ENCODE measurements at places on chromosomes 11 and 22.

GRCh38 chr11:70877151-70877550, 375.2 kb downstream of the SHANK2 start:
- no peak for DNase-seq

DNA sequence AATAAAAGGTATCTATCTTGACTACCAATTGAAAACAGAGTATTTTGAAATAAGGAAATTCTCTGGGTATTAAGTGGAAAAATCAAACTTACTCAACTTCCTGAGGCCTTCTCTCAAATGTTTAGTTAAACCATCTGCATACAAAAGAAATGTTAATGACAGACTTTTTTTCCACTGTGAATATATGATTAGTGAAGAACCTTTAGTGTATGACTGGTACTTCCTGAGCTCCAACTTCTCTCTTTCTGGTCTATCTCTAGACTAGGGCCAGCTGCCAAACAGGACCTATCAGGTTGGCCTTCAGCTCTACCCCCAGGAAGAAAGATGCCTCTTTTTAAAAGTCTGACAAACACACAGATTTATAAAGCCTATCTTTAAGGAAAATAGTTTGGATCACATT, 68.8 kb upstream of the SCUBE2 start:
- no peak for DNase-seq

- no peak for DNase-seq
Observed at GRCh38 chr11:65108469-65109123, 3.1 kb upstream of the TM7SF2 start.

DNA sequence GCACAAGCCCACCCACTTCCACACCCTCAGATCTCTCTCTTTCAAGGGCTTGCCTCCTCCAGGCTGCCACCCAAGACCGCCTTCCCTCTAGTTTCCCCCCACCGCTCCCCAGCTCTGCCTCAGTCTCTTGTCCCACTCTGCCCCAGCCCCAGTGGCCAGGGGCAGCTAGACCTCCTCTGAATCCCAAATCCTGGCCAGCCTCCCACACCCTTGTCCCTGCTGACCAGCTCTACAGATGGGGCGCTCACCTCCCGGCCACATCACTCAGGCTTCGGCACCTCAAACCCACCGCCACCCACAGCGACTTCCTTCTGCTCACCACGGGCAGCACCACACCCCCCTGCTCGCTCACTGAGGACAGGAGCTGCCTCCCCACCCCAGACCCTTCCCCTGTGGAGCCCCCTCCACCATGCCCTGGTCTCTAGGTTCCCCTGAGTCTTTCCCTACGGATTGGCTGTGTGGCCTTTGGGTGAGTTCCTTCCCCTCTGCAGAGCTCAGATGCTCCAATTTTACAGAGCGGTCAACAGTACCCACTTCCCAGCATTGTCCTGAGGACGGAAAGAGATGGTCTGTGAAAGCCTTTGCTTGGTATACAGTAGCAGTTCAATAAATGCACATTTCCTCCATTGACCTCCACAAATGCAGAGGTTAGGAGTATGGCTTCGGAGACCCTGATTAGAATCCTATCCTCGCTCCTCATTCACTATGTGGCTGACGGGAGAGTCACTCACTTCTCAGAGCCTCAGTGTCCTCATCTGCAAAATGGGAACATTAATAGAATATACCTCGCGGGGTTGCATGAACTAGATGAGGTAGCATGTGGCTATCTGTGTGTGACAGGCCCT, 11.5 kb upstream of the SPI1 start:
- no peak for DNase-seq

GRCh38 chr11:1845561-1846452, 7.0 kb downstream of the TNNI2 start:
- DNase-seq: no peak

DNA sequence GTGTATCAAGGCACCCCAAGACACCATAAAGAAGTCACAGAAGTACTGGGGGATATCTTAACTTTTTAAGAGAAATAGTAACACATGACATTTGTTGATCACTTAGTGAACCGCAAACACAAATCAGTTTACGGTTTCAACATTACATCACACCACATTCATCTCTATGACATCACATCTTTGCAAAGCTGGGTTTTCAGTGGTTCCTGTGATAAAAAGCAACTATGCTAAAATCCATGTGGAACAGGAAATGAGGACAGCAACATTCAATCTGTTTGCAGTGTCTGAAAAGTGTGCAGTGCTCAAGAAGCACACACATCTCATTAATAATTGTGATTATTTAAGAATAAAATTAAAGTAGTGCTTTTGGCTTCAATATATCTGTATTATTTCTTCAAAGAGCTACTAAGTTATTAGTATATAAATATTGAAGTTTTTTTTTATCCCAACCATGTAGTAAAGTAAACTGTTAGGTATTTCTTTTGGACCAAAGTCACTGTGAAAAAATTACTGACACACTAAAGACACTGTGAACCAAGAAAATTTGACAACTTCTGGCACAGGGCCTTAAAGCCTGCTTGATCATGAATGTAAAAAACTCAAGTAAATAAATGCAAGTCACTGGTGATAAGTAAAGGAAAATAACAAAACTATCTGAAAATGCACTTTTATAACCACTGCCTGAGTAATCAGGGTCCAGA, 156.0 kb upstream of the SOX6 start:
- no peak for DNase-seq

GRCh38 chr11:58742140-58742539, 10.4 kb upstream of the GLYAT start:
- no peak for DNase-seq

GRCh38 chr11:119206511-119207414, 624 bp downstream of the CBL start:
- no peak for DNase-seq

DNA sequence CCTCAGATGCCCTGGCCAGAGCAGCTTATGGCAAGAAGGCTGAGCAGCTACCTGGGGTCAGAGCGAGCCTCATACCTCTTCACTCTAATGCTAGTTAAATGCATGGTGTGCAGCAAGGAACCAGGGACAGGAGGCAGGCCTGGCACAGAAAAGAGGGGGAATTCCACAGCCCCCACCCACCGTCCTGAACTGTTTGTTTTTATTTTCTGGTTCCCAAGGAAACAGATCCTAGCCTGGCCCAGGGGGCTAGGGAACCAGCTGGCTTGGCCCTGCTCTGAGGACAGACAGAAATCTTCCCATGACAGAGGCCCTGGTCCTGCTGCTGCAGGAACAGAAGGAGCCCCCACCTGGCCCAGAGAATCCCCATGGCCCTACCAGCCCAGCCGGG, 40.4 kb downstream of the SLCO2B1 start:
- no peak for DNase-seq

- no peak for DNase-seq
Observed at GRCh38 chr11:130649801-130650200, 201.4 kb downstream of the ADAMTS15 start.

DNA sequence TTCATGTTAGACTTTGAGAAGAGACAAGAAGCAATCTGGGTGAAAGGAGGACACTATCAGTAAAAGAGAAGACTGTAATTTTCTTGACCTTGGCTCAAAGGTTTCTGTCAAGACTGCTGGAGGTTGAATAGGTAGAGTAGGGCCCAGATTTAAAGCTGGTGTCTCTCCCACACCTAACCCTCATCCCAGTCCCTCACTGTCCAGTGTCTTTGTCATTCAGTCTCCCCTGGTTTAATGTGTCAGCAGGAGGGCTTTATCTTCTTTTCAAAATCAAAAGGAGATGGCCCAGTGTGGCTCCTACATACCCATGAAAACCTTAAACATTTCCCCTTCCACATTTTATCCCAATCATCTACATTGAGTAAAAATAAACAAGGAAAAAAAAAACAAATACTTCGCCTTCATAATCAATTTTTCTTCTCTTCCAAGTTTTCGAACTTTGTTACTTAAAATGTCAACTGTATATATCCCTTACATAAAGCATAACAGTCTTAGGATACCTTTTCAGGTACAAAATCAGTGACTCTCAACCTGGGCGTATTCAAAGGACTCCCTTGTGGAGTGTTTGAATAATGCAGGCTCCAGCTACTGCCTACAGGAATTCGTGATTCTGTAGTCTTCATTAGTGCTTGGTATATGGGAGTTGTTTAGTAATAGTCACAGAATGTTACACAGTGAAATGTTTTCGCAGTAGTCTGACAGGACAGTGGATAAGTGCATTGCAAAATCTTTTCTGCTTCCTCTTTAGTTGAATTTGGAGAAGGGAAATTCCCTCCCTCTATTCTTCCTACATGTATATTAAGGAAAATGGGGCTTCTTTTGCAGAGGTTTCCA, 87.2 kb downstream of the FAT3 start:
- no peak for DNase-seq

DNA sequence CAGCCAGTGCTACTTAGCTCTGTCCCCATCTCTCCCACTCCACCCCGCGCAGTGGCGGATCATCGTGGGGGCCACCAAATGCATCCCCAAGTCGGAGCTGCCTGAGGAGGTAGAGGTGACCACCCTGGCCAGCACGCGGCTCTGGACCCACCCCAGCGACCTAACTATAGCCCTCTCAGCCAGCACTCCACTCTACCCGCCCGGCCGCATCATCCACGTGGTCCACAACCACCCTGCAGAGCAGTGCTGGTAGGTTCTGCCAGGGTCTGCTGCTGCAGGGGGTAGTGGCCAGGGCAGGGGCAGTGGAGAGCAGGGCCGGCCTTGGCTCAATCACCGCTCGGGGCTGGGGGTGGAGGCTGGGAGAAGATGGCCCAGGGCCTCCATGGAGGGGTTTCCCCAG, 13.0 kb upstream of the MYRF start:
- no peak for DNase-seq

DNA sequence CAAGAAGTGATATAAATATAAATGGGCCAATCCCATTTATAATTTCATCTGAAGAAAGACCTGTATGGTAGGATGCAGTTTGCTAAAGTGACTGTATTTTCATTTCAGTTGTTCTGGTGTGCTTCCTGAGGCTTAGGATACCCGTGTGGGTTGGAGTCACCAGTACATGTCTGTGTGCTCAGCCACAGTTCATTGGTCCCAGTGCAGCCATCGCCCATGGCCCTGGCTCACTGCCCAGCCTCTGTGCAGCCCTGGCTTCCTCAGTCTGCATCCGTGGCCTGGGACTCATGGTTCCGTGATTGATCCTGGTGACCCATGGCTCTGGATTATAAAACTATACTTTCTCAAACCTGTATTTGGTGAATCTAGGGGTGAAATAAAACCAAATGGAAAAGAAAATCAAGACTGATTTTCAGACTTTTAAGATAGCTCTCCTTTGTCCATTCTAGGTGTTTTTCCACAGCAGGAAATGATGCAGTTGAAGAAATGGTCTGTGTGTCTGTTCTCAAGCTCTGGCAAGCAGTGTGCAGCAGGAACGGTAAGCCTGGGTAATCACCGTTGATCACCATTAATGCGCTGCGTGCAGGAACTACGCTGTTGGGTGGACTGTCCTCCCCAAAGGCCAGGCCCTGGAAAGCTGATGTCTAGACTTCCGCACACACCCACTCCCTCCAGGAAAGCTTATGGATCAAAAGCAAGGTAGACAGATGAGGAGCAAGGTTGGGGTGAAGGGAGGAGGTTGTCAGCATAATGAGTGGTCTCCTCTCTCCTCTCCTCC, 27.2 kb downstream of the TTC12 start:
- DNase-seq: no peak

DNA sequence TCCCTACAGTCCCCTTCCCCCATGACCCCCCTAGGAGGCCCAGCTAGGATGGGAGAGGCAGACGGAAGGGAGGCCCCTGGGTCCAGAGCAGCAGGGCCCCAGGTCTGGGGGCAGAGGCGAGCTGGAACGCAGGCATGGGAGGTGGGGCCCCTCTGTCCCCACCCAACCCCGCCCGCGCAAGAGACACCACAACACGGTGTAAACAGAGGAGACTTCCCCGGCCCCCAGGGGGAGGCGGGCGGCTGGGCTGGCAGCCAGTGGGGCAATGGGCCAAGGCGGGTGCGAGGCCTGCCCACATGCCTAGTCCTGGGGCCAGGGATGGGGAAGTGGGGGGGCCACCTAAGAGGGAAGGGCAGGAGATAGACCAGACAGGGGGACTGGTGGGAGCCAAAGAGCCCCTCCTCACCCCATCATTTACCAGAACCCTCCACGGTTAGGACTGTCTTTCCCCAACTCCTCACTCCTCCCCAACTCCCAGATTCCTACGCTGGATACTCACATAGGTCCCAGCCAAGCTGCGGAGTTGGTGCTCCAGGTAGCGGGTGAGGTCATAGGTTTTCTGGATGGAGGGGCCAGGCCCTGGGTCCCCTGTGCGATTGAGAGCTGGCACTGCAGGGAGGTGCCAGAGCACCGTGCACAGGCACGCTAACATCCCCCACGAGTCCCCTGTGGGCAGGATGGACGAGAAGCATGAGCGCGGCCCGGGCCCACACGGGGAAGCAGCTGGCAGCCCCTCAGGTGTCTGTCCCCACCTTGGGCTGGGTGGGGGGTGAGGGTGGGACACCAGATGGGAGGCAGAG, 6.2 kb downstream of the CLCF1 start:
- no peak for DNase-seq

DNA sequence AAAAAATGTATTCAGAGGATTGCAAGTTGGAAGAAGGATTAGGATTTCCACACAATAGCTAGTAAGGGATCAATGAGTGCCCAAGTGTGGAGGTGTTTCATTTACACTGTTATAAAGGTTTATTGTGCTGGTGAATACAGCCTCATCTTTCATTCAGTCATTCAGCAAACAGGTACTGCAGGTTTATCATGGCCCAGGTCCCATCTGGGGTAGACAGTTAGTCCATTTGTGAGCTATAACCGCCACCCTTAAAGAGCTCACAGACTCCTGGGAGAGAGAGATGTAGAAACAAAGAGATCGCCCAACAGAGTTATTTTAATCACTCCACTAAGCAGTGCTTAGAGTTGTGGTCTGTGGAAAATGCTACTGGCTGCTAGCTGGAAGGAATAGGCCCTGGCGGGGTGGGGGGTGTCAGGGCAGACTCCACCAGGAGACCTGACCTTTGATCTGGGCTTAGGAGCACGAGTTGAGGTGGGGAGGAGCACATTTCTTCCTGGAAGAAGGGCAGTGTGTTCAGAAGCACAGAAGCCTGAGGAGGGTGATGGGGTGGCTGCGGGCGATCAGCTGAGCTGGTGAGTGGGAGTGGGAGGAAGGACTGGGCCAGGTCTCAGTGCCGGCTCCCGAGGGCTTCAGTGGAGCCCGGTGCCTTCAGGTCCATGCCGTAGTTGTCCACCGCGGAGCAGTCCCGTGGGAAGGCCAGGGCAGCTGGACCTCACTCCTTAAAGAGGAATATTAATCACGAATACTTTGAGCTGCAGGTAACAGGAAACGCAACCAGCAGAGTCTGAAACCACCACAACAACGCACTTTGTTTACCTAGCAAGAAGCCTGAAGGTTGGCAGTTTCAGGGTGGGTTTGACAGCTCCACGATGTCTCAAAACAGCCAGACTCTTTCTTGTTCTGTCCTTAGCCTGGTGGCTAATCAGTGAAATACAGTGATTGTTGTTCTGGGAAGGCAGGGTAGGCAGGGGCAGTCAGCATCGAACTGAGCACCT, 11.2 kb downstream of the TOM1 start:
- no peak for DNase-seq

- DNase-seq: no peak
Observed at GRCh38 chr11:61539831-61540357, 31.3 kb downstream of the LRRC10B start.

All from activated T-cell treated with anti-CD3 and anti-CD28 coated beads, Interleukin-2, amount 50 U/mL, for 24 hours (primary cell).